ENCODE measurements at places on chromosomes 16 and 17.

DNA sequence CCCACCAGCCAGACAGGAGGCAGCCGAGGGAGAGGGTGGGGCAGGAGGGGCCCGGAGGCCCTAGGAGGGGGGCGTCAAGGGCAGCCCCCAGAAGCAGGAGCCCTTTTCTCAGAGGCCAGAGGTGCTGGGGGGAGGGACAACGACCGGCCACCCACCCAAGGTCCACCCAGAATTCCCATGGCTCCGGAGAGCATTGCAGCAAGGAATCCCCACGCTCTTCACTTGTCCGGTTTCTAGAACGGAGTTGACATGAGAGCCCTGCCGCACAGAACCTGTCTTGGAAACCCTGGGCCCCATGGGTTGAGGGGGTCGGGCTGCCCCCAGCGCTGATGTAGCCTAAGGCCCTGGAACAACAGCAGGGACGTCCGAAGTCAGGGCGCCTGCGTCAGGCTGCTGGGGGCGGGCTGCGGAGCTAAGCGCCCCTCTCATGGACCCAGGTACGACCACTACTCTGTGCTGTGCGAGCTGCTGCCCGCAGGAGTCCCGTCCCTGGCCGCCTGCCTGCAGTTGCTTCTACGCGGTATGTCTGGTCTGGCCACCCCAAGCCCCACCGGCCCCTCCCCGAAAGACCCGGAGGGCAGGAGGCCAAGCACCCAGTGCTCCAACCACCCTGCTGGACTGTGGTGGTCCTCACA is 11.2 kb downstream of the CYBC1 start:
- peaks cover 11% of the 10 kb centered on the region for H3K4me1 ChIP-seq
- H3K27ac ChIP-seq, result no peak overlapping the region
- H3K27me3 ChIP-seq, result no peaks in the 10 kb centered on the region
- no peak overlapping the region for H3K4me3 ChIP-seq

- no peak for DNase-seq
- no peak overlapping the region for H3K4me3 ChIP-seq
- no peaks in the 10 kb centered on the region for H3K36me3 ChIP-seq
- H3K27me3 ChIP-seq, result no peaks in the 10 kb centered on the region
- H3K27ac ChIP-seq, result no peak overlapping the region
Measured at GRCh38 chr17:77933777-77934398, 24.6 kb upstream of the TNRC6C start.

GRCh38 chr16:3938471-3938842 is 57.9 kb upstream of the CREBBP start:
- H3K4me1 ChIP-seq, result peaks cover 7% of the 10 kb centered on the region
- H3K27me3 ChIP-seq, result no peaks in the 10 kb centered on the region
- H3K4me3 ChIP-seq, result peak overlapping the region; percentile 18
- no peak overlapping the region for H3K27ac ChIP-seq

DNA sequence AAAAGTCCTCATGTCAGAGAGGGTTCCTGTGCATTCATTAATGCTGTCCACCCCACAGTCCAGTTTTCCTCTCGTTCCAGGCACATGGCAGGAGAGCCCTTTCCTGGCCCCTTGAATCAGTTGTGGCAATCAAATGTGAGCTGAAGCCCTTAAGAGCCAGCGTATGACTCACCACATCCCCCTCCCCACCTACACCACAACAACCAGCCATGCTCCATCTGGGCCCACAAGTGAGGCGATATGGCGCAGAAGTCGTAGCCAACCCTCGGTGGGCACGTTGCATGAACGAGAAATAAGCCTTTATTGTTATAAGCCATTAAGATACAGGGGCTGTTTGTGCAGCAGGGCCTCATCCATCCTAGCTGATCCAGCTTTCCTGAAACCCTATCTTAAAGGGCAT is 28.2 kb downstream of the GRIN2A start:
- H3K4me1 ChIP-seq, result no peaks in the 10 kb centered on the region
- H3K36me3 ChIP-seq, result no peaks in the 10 kb centered on the region
- no peaks in the 10 kb centered on the region for H3K27me3 ChIP-seq
- H3K4me3 ChIP-seq, result no peak overlapping the region
- no peak for DNase-seq
- no peak overlapping the region for H3K27ac ChIP-seq

- DNase-seq, result no peak
- H3K4me1 ChIP-seq, result peaks cover 22% of the 10 kb centered on the region
- H3K36me3 ChIP-seq, result no peaks in the 10 kb centered on the region
- H3K4me3 ChIP-seq, result no peak overlapping the region
Measured at GRCh38 chr16:85239239-85239638, 127.0 kb upstream of the CIBAR2 start.

DNA sequence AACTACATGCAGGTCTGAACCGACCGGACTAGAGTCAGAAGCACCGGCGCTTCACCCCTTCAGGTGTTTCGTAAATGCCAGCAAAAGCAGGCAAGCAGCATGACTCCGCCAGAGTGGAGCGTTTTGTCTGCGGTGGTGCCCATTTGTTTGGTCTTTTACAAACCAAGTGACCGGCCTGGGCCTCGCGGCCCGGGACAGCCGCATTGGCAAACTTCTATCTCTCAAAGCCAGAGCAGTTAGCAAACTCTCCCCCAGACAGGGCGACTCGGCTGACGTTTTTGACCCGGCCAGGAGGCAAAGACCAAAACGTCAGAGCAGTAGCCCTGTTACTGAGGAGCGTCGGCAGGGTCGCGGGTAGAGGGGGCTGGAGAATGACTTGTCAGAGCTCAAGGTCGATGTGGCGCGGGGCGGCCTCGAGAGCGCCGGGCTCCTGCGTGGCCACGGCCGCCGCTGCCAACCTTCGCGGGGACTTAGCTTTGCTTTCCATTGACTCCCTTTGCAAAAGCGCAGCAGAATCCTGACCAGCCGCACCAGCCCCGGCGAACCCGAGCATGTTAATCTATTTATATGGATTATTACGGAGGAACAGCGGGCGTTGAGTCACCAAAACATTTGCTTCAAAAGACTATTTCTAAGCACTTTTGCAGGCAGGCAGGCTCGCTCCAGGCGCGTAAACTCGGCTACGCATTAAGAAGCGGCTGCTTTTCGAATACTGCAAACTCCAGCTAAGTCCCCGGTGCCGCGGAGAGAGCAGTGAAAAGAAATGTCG is 763 bp upstream of the SOX9 start:
- DNase-seq, result no peak
- H3K36me3 ChIP-seq, result no peaks in the 10 kb centered on the region
- peaks cover 19% of the 10 kb centered on the region for H3K4me1 ChIP-seq
- peak overlapping the region; percentile 87 for H3K27ac ChIP-seq
- H3K27me3 ChIP-seq, result peaks cover 99% of the 10 kb centered on the region

DNA sequence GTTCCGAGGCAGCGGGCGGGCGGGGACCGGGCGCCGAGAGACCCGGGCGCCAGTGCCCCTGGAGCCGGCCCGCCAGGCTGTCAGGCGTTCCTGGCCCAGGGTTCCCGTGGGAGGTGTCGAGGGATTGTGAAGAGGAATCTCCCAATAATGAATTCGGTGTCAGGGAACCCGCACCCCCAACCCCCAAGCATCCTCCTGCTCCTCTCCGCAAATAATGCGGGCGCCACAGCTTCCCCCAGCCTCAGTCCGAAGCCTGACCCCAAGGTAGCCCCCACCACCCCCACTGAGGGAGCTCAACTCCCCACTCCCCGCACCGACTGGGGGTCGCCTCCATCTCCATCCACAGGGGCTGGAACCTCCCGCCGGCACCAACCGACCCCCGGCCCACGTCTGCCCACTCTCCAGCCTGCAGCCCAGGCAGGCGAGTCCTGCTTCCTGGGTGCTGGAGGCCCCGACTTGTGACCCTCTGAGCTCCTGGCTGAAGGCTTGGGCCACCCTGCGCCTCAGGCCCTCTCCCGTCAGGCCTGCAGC is 641 bp upstream of the CASKIN1 start:
- H3K36me3 ChIP-seq, result no peaks in the 10 kb centered on the region
- no peak for DNase-seq
- no peak overlapping the region for H3K27ac ChIP-seq
- peaks cover 15% of the 10 kb centered on the region for H3K4me1 ChIP-seq
- no peak overlapping the region for H3K4me3 ChIP-seq

- H3K36me3 ChIP-seq, result no peaks in the 10 kb centered on the region
- no peak overlapping the region for H3K27ac ChIP-seq
- H3K4me3 ChIP-seq, result no peak overlapping the region
- H3K4me1 ChIP-seq, result no peaks in the 10 kb centered on the region
- no peak for DNase-seq
Measured at GRCh38 chr17:56880133-56880532, 33.7 kb downstream of the TRIM25 start.

DNA sequence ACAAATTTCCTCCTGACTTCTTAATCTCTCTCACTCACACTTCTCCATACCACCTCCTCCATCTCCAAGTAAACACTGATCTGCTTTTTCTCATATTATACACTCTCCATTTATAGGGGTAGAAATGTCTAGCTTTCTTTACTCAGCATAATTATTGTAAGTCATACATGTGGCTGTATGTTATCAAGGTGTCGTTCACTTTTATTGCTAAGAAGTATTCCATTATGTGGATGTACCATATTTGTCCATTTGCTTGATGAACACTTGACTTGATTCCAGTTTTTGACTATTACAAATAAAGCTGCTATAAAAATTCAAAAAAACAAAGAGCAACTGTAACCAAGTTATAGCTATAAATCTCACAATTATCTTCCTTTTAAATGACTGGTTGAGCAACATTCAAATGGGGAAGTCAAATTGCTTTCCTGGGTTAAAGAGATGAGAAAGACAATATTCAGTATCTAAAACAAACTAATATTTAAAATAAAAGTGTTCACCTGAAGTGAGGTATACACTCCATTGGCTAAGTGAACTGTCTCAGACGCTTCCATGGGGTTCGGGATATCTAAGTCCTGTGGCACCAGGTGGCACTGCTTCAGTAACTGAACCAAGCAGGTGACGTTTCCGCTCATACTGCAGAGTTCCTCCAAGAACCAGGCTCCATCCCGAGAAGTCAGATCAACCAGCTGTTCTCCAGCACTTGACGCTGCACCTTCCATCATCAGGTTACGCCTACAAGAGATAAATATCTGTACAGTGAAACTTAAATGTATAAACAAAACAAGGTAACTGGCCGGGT is 32.6 kb upstream of the ARL6IP1 start:
- H3K4me3 ChIP-seq, result no peak overlapping the region
- H3K27me3 ChIP-seq, result no peaks in the 10 kb centered on the region
- peaks cover 100% of the 10 kb centered on the region for H3K36me3 ChIP-seq
- no peak overlapping the region for H3K27ac ChIP-seq

DNA sequence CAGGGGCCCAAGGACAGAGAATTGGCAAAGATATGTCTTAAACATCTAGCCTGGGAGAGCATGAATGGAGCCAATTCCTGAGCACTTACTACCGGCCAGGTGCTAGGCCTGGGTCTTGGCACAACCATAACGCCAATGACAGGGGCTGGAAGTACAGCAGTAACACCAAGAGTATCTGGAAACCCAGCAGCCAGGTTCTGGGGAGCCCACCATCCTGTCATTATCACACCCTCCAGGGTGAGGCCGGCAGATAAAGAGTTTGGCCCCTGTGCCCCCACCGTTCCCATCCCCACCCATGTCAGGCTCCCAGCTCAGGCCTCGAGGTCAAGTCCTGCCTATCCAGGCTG is 508 bp upstream of the TMC8 start:
- peaks cover 15% of the 10 kb centered on the region for H3K36me3 ChIP-seq
- peaks cover 64% of the 10 kb centered on the region for H3K4me1 ChIP-seq
- H3K27ac ChIP-seq, result peak overlapping the region; percentile 80

DNA sequence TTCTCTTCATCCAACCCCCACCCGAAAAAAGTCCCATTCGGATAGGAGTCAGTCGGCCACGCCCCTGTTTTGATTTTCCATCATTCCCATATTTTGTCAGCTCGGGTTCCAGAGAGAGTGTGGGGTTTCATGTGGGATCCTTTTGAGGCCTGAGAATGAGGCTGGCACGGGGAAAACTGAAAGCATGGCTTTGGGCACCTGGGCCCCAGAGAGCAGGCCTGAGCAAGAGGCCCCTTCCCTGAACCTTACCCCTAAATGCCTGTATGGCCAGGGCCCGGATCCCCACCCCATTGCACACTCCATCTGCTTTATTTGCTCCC is 4.6 kb upstream of the HOXB4 start:
- H3K27ac ChIP-seq, result peak overlapping the region; percentile 88
- no peaks in the 10 kb centered on the region for H3K27me3 ChIP-seq
- peak overlapping the region; percentile 56 for H3K4me3 ChIP-seq
- DNase-seq, result no peak
- no peaks in the 10 kb centered on the region for H3K36me3 ChIP-seq

DNA sequence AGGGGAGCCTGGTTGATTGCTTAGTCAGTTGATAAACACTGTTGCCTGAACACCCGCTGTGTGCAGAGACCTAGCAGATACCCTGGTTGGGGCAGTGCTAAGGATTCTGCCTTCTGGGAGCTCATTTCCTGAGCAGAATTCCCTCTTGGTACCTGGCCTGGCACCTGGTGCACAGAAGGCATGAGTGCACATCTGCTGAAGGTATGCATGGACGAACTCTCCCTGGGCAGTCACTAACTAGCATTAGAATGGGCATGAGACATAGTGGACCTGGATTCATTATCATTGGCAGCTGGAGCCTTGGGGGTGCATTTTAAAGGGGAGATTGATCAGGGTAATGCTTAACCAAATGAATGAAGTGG is 13.1 kb downstream of the ADCY7 start:
- peaks cover 70% of the 10 kb centered on the region for H3K4me1 ChIP-seq
- no peak for DNase-seq
- no peaks in the 10 kb centered on the region for H3K36me3 ChIP-seq
- peak overlapping the region; percentile 42 for H3K27ac ChIP-seq

GRCh38 chr16:77591347-77591746 is 131.0 kb upstream of the NUDT7 start:
- no peaks in the 10 kb centered on the region for H3K36me3 ChIP-seq
- H3K4me1 ChIP-seq, result no peaks in the 10 kb centered on the region
- H3K4me3 ChIP-seq, result no peak overlapping the region

DNA sequence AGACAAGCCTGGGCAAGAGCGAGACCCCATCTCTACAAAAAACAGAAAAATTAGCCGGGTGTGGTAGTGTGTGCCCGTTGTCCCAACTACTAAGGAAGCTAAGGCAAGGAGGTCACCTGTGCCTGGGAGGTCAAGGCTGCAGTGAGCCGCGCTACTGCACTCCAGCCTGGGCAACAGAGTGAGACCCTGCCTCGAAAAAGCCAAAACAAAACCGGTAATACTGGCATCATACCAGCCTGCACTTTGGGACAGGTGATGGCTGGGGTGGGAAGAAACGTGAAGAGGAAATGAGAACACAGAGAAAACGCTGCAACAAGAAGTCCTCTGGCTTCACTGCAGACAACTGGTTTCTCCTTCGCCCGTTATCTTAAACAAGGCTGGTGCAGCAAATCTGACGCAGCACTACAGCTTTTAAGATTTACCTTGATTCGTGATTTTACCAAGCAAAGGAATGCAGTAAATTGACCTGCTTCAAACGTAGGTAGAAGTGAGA is 725 bp upstream of the CASC3 start:
- H3K27ac ChIP-seq, result peak overlapping the region; percentile 98
- H3K36me3 ChIP-seq, result peaks cover 14% of the 10 kb centered on the region
- H3K27me3 ChIP-seq, result no peaks in the 10 kb centered on the region
- DNase-seq, result no peak
- peaks cover 37% of the 10 kb centered on the region for H3K4me1 ChIP-seq
- H3K4me3 ChIP-seq, result peak overlapping the region; percentile 83
